Activated CD8-positive, alpha-beta T cell treated with anti-CD3 and anti-CD28 coated beads for 36 hours (primary cell): ENCODE measurements at places on chromosomes 16 and 17. TPM values are rescaled to one million over a fixed set of nuclear protein-coding genes. Genes with fewer than 3 reads are reported as not detected.

C16orf46 gene
- total RNA-seq: 0.59 TPM

EVI2A gene
- 31.7 TPM for total RNA-seq

ZNF629 gene
- total RNA-seq: 3.2 TPM

ATAD5 gene
- 34.5 TPM for total RNA-seq

KRT15 gene
- total RNA-seq: not detected

TOM1L2 gene
- 10.8 TPM for total RNA-seq

CCT6B gene
- 1.8 TPM for total RNA-seq

TBC1D3G gene
- total RNA-seq: not detected

CTDNEP1 gene
- total RNA-seq: 160 TPM

PTGES3L gene
- total RNA-seq: 2.8 TPM

OR3A3 gene
- not detected for total RNA-seq

RNF222 gene
- 0.11 TPM for total RNA-seq

ASPA gene
- total RNA-seq: not detected

CCL17 gene
- 2.1 TPM for total RNA-seq

SEPTIN1 gene
- total RNA-seq: 169 TPM

POLR2C gene
- 63.0 TPM for total RNA-seq

ACSM5 gene
- total RNA-seq: not detected

ATF7IP2 gene
- 27.0 TPM for total RNA-seq

SGCA gene
- total RNA-seq: not detected

NDUFAF8 gene
- total RNA-seq: 75.4 TPM

KRTAP2-2 gene
- total RNA-seq: not detected

KIFC3 gene
- 0.89 TPM for total RNA-seq

DDX19B gene
- 42.2 TPM for total RNA-seq

CCL4 gene
- 287 TPM for total RNA-seq

KRTAP2-3 gene
- not detected for total RNA-seq

FOXO3B gene
- total RNA-seq: 7.2 TPM

FBXW10B gene
- total RNA-seq: 0.36 TPM

KRTAP16-1 gene
- total RNA-seq: not detected

CCL14 gene
- total RNA-seq: not detected

ELMO3 gene
- total RNA-seq: 5.0 TPM

SKAP1 gene
- total RNA-seq: 73.9 TPM

GIT1 gene
- total RNA-seq: 54.8 TPM

GPRC5C gene
- 2.0 TPM for total RNA-seq

CNGB1 gene
- not detected for total RNA-seq

NEUROD2 gene
- not detected for total RNA-seq

METTL16 gene
- total RNA-seq: 50.3 TPM

TPSD1 gene
- total RNA-seq: not detected

NTN3 gene
- total RNA-seq: not detected

OR1G1 gene
- not detected for total RNA-seq

CTU2 gene
- total RNA-seq: 37.8 TPM

KRTAP9-2 gene
- not detected for total RNA-seq

SEZ6 gene
- not detected for total RNA-seq

MRPL10 gene
- total RNA-seq: 67.0 TPM

P2RX5 gene
- total RNA-seq: 39.5 TPM

ZFHX3 gene
- 0.16 TPM for total RNA-seq

SAMD14 gene
- total RNA-seq: 0.47 TPM

TMEM219 gene
- total RNA-seq: 34.9 TPM

CRYBA1 gene
- not detected for total RNA-seq

MYH1 gene
- total RNA-seq: not detected

ANKRD40CL gene
- not detected for total RNA-seq

TLCD1 gene
- total RNA-seq: 8.7 TPM

KCNG4 gene
- total RNA-seq: not detected

MT4 gene
- total RNA-seq: not detected

CA5A gene
- not detected for total RNA-seq

BCAR1 gene
- 0.34 TPM for total RNA-seq

ATXN2L gene
- 333 TPM for total RNA-seq
